ENCODE measurements at places on chromosomes 11 and 22.

- no peak for DNase-seq
Observed at GRCh38 chr11:73099512-73100266, 42.4 kb downstream of the FCHSD2 start.

GRCh38 chr11:128528294-128528693 lies 59.1 kb downstream of the ETS1 start:
- no peak for DNase-seq

GRCh38 chr22:19933341-19934241 lies 8.0 kb upstream of the COMT start:
- DNase-seq, result no peak

GRCh38 chr11:94675239-94675638 lies 92.9 kb upstream of the AMOTL1 start:
- no peak for DNase-seq

DNA sequence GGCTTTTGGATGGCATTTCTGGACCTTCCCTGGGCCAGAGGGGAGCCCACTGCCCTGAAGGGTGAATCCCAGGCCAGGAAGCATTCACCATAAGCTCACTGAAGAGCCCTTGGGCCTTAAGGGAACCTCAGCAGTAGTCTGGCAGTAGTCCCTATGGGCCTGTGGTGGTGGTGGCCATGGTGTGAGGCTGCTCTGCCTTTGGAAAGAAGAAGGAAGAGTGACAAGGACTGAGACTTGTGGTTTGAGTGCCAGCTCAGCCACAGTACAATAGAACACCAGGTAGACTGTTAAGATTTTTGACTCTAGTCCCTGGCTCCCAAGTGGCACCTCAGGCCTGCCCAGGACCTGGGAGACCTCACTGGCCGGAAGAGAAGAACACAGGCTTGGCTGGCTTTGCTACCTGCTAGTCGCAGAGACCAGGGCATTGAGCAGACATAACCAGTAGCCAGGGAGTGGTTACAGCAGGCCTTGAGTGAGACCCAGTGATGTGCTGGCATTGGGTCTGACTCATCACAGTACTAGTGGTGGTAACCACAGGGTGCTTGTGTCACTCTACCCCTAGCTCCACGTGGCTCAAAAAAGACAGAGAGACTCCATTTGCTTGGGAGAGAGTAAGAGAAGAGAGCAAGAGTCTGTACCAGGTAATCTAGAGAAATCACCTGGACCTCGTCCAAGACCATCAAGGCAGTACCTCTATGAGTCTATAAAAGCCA lies 259.8 kb upstream of the BLID start:
- no peak for DNase-seq

GRCh38 chr22:22834783-22835182 lies 52.8 kb upstream of the IGLL5 start:
- DNase-seq, result no peak

DNA sequence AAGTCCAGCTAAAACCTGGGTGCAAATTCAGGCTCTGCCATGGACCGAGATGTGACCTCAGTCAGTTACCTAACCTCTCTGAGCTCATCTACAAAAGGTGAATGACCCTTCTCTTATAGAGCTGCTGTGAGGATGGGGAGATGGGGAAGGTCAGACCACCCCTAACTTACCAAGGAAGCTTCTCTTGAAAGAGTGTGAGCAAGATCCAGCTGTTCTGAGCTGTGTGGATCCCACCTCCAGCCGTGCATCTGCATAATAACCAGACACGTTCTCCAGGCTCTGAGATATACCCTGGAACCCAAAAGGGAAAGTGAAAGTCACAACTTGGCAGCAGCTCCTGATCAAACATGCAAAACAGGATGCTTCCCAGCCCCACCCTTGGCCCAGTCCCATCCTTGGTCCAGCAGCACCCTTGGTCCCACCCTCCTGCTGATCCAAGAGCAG lies at the start of gene APOL3:
Gene APOL3 (minus strand): TSS at position 257 of the 444 bp plus-strand sequence. CDS start 11,700 bp downstream, outside the sequence.
- DNase-seq, result no peak

- DNase-seq, result peak; percentile 33
Observed at GRCh38 chr11:86488553-86488952, 113.9 kb downstream of the CCDC81 start.

DNA sequence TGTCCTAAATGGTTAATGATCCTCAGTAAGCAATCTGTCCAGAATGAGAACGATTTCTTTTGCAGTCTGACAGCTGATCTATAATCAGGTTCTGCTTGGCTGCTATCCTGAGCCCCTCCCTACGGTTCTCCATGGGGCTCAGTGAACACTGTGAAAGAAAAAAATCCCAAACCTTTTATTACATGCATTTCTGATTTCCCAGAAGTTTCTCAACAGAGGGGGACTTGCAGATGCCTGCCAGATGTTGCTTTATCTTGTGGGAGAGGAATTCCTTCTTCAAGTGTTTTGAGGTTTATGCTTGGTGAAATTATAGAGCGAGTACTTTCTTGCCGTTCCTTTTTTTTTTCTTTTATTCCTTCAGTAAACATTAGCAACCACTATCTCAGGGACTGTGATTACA lies 531.9 kb upstream of the ISX start:
- peak; percentile 51 for DNase-seq

GRCh38 chr22:20881231-20881630 lies 22.4 kb downstream of the SNAP29 start:
- DNase-seq, result no peak

DNA sequence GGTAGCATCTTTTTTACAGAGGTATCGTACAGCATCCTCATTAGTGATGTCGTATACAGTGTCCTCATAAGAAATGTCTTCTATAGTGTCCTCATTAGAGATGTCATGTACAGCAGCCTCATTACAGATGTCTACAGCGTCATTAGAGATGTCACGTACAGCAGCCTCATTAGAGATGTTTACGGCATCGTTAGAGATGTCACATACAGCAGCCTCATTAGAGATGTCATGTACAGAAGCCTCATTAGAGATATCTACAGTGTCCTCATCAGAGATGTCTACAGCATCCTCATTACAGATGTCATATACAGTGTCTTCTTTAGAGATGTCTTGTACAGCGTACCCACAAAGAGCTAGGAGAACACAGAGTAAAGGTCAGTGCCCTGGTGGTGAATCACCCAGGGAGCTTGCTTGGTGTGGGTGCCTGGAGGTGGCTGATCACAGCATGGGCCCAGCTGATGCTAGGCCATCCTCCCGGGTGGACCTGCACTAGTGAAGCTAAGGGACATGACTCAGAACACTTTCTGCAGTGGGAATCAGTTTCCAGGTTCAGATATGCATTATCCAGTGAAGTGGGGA lies 109.2 kb downstream of the IGLL1 start:
- peak; percentile 79 for DNase-seq

- no peak for DNase-seq
Observed at GRCh38 chr22:41875531-41876270, 39.2 kb downstream of the SHISA8 start.

GRCh38 chr22:49715450-49715849 lies 112.2 kb downstream of the BRD1 start:
- no peak for DNase-seq

GRCh38 chr11:77967121-77967520 lies 27.3 kb downstream of the INTS4 start:
- DNase-seq, result no peak

DNA sequence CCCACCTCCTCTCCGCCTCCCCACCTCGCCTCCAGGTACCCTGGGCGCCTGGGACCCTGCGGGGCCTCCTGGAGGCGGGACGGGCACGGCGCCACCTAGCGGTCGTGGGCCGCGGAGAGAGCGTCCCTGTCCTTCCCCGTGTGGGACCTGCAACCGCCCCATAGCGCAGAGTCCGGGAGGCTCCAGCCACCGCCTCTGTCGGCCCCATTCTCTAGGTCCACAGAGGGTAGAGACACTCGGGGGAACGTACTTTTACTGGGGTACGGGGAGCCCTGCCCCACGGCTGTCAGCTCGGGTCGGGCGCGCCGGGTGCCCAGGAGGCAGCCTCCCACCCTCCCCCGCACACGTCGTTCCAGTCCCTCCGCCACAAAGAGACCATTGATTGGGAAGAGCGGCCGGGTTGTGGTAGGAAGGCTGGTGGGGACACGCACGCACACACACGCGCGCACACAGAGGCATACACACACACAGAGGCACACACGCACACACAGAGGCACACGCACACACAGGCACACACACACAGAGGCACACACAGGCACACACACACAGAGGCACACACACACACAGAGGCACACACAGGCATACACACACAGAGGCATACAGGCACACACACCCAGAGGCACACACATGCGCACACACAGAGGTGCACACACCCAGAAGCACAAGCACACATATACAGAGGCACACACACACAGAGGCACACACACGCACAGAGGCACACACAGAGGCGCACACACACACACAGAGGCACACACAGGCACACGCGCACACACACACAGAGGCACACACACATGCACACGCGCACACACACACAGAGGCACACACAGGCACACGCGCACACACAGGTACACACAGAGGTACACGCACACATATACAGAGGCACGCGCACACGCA lies 12.6 kb upstream of the NECTIN1 start:
- DNase-seq, result peak; percentile 80

- DNase-seq, result no peak
Observed at GRCh38 chr11:117831661-117832415, 7.3 kb upstream of the FXYD2 start.

DNA sequence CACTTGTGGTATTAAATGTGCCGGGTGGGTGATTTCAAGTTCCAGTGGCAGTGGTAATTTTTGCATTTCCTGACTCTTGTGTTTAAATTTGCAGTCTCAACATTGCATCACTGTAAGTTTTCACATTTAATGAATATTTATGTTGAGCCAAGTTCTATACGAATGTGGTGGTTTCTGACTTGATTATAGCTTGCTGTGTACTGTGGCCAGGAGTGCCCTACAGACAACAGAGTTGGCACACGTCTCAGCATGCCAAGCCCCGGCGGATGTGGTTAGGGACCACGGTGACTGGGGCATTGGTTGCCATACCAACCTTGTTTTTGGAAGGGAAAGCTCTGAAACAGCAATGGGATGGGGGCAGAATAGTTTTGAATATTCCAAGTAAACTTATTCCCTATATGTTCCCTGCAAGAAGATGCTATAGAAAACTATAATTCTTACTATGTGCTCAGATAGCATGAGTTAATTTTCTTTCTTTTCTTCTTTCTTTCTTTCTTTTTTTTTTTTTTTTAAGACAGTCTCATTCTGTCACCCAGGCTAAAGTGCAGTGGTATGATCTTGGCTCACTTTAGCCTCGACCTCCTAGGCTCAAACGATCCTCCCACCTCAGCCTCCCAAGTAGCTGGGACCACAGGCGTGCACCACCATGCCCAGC lies 16.0 kb downstream of the ZNRF3 start:
- DNase-seq, result no peak

DNA sequence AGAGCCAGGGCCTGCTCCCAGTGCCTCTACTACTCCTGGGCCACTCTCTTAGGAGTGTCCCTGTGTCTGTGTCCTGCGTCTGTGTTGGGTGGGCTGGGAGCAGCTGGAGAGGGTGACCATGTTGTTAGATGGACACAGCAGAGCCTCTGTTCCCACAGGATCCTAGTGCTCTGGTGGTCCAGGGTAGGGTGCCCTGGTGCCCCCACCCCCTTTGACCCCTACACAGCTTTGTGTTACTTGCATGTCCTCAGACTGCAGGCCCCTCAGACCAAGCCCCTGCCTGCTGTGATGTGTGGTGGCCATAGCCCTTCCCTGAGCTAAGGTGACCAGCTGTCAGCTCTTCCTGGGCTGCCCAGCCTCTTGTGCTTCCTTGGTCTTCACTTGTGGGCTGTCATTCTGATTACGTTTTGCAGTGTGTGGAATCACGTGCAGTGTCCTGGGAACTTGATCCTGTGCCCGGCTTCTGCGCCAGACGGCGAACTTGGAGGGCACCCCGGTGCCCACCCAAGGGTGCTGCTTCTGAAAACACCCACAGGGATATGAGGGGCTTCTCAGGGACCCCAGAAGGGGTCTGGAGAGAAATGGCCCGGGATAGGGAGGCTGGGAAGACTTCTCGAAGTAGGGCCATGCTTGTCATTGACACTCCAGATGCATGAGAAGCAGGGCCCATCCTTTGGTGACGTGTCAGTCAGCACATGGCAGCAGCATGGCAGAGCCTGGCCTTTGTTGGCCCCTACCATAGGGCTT lies 1.5 kb downstream of the TANGO2 start:
- DNase-seq, result no peak

- no peak for DNase-seq
Observed at GRCh38 chr11:8754241-8754640, 71.6 kb downstream of the RPL27A start.

DNA sequence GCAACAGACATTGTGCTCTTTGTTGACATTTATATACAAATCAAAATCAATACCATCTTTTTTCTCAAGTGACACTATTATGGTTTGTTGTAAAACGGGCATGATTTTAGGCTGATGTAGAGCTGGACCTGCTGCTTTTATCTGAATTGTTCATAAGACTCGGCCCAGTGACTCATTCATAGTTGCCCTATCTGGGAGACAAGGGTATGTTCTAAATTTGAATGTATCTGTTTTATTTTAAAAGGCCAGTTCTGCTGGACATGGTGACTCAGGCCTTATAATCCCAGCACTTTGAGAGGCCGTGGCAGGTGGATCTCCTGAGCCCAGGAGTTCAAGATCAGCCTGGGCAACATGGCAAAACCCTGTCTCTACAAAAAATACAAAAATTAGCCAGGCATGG lies 39.3 kb downstream of the CEP295 start:
- DNase-seq, result no peak

GRCh38 chr22:46664301-46664855 lies 44.2 kb downstream of the GRAMD4 start:
- DNase-seq, result no peak

GRCh38 chr11:102810950-102811660 lies 13.1 kb upstream of the MMP1 start:
- no peak for DNase-seq

GRCh38 chr22:37509059-37509860 lies 10.0 kb downstream of the CARD10 start:
- peak; percentile 32 for DNase-seq

DNA sequence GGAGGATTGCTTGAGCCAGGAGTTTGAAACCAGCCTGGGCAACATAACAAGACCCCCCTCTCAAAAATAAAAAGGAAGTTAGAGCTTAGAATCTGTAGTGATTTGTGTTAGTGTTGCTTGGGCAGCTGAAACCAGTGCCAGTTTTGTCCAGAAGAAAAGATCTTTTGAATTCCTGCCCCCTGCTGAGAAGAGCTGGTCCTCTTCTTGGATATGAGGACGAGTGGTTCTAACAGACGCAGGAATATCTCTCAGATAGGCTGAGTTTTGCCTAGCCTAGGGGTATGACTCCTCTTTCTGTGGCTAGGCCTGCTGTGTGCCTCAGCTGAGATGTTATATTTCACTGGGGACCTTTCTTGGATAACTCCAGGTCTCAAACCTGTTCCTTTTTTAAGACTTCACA lies 102.8 kb downstream of the STIM1 start:
- no peak for DNase-seq
